ENCODE measurements at places on chromosomes 5 and 9.

- no peak for DNase-seq
Measured at GRCh38 chr9:8628791-8629190, 829.2 kb upstream of the DMAC1 start.

DNA sequence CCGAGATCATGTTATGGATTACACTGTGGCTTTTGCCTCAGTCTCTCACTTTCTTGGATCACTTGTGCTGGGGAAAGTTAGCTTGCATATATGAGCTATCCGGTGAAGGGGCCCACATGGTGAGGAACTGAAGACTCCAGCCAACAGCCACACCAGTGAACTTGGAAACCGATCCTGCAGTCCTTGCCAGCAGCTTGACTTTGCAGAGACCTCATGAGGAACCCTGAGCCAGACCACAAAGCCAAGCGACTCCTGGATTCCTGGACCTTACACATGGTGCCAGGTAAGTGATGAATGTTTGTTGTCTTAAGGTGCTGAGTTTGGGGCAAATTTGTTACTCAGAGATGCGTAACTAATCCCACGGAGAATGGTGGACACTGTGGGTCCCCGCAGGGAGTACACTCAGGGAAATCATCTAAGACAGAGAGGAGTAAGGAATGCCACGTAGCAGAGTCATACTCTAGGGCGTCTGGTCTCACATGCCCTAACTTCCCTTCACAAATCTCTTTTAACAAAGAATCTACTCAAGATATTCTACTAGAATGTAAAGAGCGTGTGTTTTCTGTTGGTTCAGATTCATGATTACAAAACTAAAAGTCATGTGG is 76.5 kb upstream of the PJA2 start:
- no peak for DNase-seq

DNA sequence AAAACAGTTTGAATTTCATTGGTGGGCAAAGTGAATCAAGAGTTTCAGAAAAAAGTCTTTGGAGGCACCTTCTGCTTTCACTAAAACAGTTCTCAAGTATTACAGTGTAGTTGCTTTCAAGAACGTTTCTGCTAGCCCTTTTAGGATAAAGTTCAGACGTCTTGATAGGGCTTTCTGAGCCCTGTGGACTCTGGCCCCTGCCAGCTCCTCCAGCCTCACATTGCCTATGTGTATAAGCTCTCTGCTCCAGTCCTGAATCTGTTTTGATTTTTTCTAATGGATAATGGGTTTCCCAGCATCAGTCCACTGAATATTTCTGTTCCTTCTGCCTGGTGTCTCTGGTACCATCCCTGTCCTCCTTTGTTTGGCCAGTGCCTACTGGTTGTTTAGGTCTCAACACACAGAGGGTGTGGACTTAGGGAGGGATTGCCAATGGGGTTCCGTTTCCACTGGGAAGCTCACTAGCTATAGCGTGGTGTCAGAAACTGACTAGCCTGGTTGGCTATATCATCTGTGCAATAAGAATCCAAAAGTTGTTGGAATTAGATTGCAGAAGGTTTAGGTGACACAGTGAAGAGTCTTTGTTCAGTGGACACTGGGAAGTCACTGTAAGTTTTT is 26.4 kb downstream of the ARHGAP26 start:
- DNase-seq: no peak

DNA sequence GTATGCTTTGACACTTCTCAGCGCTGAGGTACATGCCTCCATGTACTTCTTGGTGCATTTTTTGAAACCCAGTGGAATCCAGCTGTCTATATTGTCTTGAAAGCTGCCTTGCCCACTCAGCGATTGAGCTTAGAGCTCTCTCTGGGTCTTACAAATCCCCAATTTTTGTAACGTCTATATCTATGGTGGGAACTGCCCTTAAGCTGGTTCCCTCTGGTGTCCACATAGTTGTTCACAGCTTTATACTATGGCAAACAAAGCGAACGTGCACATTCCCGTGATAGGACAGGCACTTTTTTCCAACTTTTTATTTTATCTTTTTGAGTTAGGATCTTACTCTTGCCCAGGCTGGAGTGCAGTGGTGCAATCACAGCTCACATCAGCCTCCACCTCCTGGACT is 20.9 kb downstream of the CDHR2 start:
- no peak for DNase-seq

GRCh38 chr5:103519550-103519949 is 43.0 kb downstream of the NUDT12 start:
- no peak for DNase-seq

DNA sequence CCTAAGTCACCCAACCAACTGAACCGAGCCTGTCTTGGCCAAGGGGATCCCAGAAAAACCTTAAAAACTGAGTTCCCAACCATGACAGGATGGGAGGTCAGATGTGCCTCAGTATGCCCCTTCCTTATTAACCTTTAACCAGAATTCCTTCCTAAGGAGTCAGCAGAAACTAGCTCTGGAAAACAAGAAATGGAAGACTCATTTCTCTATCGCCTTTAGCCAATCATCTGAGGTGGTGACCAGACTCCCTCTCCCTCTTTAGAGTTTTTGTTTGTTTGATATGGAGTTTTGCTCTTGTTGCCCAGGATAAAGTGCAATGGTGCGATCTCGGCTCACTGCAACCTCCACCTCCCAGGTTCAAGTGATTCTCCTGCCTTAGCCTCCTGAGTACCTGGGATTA is 37.5 kb downstream of the SLC28A3 start:
- no peak for DNase-seq

GRCh38 chr5:159217236-159217635 is 7.9 kb upstream of the RNF145 start:
- no peak for DNase-seq

- DNase-seq: no peak
Measured at GRCh38 chr5:142686210-142686734, 382 bp upstream of the FGF1 start.

DNA sequence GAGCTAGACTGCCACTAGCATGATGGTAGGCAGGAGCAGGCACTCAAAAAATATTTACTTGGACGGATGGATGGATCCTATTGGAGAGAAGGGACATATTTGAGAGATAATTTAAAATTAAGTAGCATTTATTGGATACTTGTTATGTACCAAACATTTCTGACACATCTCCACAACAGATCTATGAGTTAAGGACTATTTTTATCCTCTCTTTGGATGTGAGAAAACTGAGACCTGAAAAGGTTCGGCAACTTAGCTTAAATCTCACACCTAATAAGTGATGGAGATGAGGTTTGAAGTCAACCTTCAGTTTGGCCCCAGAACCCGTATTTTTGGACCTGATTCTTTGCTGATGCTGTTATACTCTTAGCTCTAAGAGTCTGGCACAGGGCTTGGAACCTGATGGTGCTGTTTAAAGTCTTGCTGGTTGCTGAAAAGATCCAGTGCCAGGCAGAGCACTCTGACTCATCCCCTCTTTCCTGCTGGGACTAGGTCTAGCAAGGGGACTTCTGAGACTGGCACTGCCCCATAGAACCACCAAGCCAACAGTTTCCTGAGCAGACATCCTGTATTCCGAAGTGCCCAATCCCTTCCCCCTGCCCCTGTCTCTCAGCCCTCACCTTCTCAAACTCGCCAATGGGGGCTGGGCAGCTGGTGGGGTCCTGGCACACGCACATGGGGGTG is 15.6 kb downstream of the SPARC start:
- no peak for DNase-seq

DNA sequence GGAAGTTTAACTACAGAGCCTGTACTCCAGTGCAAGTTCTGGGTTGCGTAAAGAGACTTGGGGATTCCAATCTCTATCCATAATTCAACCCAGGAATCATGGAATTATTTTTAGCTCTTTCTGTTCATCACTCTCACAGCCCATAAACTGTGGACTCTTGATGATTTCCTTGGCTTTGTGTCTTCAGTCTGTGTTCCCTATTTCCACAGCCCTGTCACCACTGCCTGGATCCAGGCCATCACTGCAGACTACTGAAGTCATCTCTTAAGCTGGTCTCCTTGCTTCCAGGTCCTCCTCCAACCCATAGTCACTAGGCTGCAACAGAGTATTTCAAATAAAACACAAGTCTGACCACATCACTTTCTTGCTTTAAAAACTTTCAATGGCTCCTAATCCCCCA is 211.7 kb downstream of the PLK2 start:
- DNase-seq: no peak
